ENCODE measurements at places on chromosomes 6 and 20.

- DNase-seq = no peak
Measured at GRCh38 chr6:145809211-145809610, 5.4 kb downstream of the FBXO30 start.

DNA sequence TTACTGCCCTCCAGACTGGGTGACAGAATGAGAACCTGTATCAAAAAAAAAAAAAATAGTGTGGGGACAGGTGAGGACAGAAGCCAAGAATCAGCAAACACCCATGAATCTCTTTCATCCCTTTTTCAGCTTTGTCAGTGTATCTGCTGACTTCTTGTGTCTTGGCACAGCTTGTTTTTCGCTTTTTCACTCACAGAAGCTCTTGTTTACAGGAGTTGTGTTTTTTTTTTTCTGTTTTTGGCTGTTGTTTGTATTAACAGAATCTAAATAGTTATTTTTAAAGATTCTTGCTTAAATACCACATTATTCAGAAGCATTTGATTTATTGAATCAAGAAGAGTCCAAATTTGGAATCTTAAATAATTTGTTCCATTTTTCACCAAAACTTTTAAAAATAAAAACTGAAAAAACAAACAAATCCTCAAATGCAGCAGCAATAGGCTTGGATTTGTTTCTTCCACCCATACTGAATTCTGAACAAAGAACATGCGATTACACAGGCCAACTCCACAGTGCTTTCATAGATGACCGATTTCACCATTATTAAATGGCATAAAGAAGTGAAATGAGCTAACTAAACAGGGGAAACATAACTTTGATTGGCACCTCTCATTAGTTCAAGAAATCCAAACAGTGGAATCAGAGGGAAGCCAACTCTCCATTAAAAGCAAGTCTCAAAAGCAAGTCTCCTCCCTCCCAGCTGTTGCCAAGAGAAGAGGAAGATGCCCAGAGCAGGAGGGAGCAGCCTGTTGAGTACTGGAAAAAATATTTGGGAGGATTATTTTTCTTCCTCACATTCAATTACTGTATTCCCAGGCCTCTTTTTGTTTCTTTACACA is 27.2 kb upstream of the GPR63 start:
- no peak for DNase-seq

DNA sequence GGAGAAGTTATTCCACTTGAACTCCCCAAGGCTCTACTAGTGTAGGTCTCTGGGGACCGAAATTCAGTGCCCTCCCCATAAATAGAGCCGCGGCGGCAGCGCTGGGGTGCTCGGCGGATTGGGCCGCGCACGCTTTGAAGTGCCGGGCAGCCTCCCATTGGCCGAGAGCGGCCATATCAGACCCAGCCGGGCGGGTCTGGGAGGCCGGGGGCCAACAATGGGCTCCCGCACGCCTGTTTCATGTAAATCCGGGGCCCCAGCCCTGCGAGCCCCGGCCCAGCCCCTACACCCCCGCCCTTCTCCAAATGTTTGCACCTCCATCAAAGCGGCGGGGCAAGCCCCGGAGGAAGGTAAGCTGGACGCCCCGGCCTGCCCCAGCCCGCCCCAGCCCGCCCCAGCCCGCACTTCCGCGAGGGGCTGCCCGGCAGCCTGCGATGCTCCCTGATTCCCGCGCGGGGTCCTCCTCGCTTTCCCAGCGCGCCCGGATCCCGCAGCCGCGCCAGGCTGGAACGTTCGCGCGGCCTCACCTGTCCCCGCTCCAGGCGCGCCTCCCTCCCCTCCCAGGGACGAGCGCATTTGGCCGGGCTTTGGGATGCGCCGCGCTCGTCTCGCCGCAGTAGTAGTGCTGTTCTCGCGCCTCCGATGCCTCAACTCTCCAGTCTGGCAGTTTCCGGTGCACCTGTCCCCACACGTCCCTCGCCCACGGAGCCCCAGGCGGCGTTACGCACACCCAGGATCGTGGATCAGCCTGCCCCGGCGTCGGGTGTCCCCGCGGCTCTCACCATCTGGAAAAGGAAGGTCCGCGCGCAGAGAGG is at the start of gene TBXT:
Gene TBXT (minus strand): TSS at position 51 of the 815 bp plus-strand sequence. CDS start 260 bp downstream, outside the sequence.
- DNase-seq = no peak

DNA sequence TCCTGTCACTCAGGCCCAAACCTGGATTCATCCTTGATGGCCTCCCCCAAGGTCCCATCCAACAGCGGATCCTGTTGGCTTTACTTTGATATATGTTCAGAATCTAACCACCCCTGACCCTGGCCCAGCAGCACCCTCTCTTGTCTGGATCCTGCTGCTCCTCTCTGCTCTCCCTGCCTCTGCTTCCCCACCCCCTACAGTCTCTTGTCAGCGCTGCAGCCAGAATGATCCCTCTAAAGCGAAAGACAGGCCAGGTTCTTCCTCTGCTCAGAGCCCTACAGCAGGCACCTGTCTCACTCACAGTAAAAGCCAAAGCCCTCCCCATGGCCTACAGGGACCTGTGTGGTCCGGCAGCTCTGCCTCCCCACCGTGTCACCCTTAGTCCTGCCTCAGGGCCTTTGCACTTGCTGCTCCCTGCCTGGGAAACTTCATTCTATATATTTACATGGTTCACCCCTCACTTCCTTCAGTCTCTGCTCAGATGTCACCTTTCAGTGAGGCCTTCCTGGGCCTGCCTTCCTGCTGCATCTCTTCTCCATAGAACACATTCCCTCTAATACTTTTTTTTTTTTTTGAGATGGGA is 37.4 kb upstream of the KCNB1 start:
- DNase-seq = no peak

- DNase-seq = no peak
Measured at GRCh38 chr6:52337633-52338290, 24.2 kb upstream of the PAQR8 start.

DNA sequence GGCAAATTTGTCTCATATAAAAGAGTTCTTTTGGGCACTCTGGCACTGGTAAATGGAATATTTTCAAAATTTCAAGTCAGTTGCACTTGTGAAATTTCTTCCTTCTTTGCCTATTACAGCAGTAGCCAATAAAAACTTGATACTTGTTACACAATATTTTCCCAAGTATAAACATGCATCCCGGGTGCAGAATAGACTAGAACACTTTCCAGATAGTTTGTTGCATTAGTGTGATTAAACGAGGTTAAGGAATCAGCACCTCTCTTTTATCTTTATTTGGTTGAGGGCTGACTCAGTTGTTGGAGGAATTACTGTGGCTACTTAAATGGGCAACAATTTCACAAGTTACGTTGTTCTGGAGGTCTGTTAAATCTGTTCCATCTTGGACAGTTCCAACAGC is 467.5 kb downstream of the CDKAL1 start:
- DNase-seq = no peak

DNA sequence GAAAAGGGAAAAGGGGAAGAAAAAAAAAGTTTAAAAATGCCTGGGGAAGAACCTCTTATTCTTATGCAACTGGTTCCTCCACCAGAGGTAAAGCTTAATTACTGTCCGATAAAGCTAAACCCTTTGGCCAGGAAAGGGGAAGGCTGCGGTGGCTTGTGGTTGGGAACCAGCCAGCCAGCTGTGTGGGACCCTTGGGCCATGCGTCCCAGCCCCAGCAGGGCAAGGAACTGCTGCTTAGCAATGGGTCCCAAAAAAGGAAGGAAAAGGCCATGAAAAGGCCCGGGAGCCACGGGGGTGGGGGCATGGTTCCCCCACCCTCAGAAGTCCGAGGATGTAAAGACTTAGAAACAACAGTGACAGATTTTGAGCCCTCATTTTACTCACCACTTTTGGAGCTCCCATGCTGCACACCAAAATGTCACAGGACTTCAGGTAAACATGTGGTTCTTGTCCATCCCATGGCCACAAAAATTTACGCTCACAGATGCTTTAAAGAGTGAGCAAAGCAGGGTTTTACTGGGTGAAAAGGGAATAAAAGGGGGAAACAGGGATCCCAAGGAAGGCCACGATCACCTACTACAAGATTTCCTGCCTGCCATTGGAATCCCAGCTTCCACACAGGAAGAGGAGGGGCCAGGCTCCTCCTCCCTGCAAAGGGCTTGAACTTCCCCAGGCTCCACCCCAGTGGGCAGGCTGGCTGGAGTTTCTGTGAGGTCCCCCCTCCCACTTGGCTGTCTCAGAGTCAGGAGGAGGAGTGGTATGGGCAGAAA is 1234.7 kb upstream of the GJE1 start:
- no peak for DNase-seq

DNA sequence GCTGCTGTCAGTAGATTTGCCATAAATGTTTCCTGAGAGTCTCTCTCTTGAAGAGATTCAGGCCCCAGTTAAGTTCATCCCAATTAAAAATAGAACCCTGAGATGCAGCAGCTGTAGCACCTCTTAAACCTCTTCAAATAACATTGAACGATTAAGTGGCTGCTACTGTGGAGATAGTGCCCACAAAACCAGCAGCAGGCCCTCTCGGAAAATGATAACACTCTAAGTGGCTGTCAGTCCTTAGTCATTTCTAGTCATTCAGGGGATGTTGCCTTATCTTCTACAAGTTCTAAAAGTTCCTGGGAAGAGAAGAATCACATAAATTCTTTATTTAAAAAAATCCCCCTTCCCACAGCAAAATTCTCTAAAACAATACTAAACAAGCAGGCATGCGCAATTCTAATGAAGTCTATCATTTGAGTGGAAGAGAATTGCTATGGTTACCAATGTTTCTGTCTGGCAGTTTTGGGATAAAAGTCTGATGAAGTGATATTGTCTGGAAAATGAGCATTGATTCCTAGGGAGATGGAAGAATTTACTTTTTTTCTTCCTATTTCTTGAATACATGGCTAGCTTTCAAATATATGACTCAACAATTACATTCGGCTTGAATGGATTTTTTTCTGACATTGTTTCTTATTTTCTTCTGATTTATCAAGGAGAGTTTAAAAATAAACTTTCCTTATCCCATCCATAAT is 131.9 kb downstream of the TRMT11 start:
- DNase-seq = no peak

- DNase-seq = no peak
Measured at GRCh38 chr6:31971279-31971992, 502 bp downstream of the DXO start.

DNA sequence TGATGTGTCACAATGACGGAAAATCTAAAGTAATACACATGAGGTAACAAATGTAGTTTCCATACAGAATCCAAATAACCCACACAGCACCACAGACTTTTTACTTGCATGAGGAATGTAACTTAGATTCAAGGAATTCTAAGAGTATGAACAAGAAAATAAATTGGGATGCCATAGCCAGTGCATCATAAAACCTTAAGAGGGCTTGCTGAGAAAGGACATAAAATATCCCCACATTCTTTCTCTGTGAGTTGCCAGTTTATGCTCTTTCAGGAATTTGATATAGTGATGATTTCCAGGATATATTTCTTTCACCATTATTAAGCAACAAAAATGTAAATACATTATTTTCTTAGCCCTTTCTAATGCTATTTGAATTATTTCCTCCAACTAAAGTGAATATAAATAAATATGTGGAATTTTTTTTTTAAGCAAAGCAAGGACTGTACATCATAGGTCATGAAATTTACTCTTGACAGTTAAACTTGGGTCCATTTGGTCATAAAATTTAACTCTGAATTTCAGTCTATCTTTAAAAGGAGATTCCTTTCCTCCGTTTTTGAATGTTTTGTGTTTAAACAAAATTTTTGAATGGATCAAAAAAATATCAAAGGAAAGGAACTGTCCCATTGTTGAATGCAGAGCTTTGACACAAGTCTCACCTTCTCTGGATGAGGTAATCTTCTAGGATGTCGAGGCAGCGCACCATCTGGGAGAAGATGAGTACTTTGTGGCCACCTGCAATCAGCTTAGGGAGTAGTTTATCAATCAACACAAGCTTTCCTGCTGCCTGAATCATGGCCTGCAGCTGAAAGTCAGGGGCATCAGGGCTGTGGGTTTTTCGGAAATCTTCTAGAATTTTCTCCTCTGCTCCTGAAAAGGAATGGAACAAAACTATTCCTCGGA is 116.3 kb upstream of the EMILIN3 start:
- DNase-seq = no peak

GRCh38 chr6:156953479-156954146 is 176.4 kb downstream of the ARID1B start:
- no peak for DNase-seq

- no peak for DNase-seq
Measured at GRCh38 chr6:72461144-72461543, 160.7 kb upstream of the KCNQ5 start.

- DNase-seq = no peak
Measured at GRCh38 chr6:142381845-142382378, 80.1 kb downstream of the ADGRG6 start.

DNA sequence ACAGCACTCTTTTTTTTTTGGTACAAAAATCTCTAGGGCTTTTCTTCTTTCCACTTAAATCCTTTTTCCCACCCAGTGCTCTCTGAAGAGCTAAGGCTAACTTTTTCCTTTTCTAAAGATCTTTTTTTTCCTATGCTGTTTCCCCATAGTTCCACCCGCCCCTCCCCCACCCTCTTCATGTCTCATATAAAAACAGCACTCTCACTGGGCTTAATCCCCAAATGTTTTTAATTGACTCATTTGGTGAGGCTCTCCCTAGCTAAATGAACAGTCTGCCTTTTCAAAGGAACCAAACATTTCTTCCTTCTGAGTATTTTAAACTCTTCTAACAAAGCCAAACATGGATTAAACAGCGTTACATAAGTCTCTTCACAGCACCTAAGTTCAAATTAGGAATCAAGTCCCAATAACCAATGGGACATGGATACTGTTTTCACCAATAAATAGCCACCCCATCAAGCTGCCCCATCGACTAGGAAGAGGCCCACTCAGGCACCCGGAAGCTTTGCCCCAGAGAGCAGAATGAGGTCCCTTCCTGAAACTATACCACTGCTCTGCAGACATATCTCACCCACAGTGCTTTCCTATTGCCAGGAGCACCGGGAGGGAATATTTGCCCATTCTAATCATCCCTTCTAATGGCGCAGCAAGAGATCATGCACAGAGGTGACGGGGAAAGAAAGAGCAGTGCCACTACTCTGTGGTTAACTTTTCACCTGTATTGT is 63.7 kb downstream of the ATXN1 start:
- DNase-seq = no peak

GRCh38 chr20:49699200-49699992 is 14.3 kb downstream of the B4GALT5 start:
- DNase-seq = no peak

DNA sequence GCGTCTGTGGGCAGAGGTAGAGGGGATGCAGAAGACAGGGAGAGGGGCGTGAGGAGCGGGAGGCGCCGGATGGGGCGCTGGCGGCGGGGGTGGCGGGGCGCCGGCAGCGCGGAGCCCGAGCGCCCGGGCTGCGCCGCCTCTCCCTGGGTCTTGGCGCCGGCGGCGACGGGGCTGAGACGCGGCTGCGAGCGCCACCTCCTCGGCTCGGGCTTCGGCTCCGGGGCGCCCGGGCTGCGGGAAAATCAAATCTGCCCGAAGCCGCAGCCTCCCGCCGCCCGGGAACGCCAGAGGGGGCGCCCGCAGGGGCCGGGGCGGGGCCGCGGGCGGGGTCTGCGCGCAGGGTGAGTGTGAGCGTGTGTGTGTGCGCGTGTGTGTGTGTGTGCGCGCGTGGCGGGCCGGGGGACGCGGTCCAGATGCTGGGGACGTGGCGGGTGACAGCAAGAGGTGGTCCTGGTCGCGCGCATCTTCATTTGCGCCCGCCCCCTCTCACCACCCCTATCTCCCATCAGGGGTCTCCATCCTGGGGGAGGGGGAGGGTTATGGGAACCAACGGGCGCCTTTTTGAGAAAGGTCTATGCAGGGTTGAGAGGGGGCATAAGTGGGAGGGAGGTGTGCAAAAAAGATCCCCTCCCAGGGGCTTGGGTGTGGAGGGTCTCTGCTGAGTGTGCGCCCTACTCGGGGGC is 646 bp upstream of the CPNE5 start:
- DNase-seq = peak; percentile 57

All from nucleus accumbens (tissue), 56 donors.